ENCODE measurements at places on chromosomes 2 and 18. TPM values are rescaled to one million over a fixed set of nuclear protein-coding genes. Genes with fewer than 3 reads are reported as not detected.

The SFTPB gene
- not detected for total RNA-seq

The NAT8 gene
- total RNA-seq, result not detected

The EN1 gene
- total RNA-seq, result not detected

The SLC8A1 gene
- total RNA-seq, result 45.0 TPM

The TUBA3E gene
- not detected for total RNA-seq

The KLF11 gene
- 11.2 TPM for total RNA-seq

The PPP1R1C gene
- total RNA-seq, result 9.2 TPM

The ELOA2 gene
- total RNA-seq, result 0.38 TPM

The RESP18 gene
- total RNA-seq, result not detected

The FBXO48 gene
- 0.61 TPM for total RNA-seq

The C18orf54 gene
- 1.7 TPM for total RNA-seq

The ALLC gene
- total RNA-seq, result not detected

The BZW1 gene
- total RNA-seq, result 129 TPM

The RNF152 gene
- 6.8 TPM for total RNA-seq

Data from esophagus squamous epithelium (tissue), 5 donors.